Activated T-cell treated with anti-CD3 and anti-CD28 coated beads for 24 hours (primary cell): ENCODE measurements at places on chromosomes 11 and 22.
A peak's percentile ranks its signal among the peaks of the same experiment; 100 is the strongest.

DNA sequence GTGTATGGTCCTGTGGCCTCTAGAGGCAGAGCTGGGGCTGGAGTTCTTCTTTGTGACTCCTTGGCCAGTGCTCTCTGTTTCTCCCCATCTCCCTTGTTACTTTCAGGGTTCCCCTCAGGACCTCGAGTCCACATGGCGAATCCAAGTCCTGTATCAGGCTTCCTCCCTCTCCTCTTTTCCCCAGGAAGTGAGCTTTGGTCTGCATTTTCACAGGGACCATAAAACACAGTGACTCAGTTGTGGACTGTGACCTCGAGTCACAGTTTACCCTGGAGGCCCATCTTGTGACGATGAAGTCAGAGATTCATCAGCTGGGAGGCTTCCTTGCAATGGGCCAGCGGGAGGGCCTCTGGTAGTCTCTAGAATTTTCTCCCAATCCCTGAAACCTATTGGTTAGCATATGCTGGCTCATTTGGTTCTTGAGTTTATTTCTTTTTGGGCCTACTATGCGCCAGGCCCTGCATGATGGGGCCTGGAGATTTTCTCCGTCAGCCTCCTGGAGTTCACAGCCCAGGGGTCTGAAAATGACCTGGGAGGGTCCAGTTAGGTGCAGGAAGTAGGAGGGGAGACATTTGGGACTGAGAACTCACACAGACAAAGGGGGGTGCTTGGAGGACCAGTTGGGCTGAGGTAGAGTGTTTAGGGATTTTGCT, 100.8 kb downstream of the KIAA1671 start:
- no peak for DNase-seq

DNA sequence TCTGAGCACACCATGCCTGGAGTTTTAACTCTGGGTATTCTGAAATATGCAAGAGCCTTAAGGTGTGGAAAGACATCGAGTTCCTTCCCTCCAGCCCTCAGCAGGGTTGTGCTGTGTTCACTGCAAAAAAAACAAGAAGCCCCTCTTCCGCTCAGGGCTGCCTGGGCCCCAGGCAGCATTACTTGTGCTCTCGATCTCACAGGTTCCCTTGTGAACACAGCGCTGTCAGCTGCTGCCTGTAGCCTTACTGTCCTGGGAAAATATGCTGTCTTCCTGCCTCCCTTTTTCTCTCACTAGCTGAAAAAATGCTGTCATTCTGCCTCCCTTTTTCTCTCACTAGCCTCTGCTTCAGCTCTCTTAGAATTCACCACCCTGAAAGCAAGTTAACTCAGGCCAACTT, 15.7 kb upstream of the TENM4 start:
- no peak for DNase-seq

DNA sequence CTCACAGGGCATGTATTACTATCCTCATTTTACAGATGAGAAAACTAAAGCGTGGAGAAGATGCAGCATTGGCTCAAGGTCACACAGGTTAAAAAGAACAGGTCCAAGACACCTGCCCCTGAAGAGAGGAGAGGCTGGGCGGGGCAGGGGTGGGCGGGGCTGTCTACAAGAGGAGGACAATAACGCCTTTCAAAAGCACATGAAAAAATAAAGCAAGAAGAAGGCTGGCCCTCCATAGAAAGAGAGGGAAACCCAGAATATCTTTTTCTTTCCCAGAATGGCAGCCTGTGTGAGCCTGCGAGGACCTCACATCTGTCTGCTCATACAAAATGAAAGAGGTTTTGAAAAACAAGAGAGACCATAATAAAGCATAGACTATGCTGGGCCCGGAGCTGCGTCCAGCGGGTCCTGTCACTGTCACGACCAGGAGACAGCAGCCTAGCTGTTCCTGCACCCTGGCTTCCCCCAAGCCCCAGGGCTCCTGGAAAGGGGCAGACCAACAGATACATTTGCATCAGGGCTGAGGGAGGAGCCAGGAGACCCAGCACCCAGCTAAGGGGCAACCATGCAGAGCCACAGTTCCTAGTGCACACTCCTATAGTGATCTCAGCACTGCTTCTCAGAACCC, 61.6 kb downstream of the DSCAML1 start:
- no peak for DNase-seq

GRCh38 chr22:35377735-35378134, 3.2 kb upstream of the HMOX1 start:
- no peak for DNase-seq

DNA sequence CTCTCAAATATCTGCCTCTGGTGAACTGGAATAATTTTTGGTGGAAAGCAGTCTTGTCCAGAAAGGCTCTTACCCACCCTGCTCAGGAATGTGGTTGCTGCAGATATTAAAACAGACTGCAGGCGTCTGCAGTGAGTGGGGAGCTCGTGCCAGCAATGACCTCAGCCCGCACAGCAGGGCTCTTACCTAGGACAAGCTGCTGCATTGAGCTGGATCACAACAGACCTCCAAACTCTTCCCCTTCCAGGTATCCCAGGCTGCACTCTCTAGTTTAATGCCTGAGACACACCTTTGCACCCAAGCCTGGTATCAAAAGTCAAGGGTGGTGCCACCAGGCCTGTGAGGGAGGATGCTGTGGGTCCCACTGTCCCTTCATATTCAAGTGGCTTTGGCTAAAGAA, 69.7 kb upstream of the CDON start:
- DNase-seq = no peak

GRCh38 chr11:55658608-55659007, 3.4 kb upstream of the OR4C6 start:
- no peak for DNase-seq

DNA sequence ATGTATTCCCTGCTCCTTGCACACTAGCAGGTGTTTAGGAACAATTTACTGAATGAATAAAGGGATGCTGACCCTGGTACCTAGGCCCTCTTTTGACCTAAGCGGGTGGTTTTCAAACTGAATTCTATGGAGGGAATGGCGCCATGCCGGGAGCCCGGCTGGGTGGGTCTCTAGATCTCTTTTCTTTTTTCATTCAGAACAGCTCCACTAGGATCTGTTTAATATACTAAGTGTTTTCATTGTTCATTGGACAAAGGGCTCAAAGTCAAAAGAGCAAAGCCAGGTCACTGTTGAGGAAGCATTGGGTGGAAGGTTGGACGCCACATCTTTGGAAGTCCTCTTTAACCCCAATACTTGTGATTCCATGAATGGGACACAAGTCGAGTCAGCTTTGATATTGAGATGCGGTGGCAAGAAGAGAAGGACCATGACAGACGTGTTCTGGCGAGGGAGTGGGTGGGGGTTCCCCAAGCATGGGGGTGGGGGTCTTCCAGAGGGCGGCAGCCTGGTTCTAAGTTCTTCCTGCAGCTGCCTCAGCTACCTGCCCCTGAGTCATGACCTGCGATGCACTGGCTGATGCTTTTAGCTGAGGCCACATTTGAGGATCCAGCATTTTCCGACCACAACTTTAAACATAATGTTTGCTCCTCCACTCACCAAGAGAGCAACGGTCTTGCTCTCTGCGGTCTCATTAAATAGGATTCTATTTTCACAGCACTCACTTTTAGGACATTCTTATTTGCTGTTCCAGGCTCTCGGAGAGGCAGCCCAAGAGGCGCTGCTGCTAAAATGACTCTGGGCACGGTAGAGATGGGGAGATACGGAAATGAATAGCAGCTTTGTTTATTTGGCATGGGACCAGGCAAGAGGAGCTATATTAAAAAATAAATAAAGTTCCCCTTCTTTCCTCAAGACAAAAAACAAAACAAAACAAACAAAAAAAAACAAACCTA, 100.6 kb downstream of the FBXO7 start:
- DNase-seq = no peak

DNA sequence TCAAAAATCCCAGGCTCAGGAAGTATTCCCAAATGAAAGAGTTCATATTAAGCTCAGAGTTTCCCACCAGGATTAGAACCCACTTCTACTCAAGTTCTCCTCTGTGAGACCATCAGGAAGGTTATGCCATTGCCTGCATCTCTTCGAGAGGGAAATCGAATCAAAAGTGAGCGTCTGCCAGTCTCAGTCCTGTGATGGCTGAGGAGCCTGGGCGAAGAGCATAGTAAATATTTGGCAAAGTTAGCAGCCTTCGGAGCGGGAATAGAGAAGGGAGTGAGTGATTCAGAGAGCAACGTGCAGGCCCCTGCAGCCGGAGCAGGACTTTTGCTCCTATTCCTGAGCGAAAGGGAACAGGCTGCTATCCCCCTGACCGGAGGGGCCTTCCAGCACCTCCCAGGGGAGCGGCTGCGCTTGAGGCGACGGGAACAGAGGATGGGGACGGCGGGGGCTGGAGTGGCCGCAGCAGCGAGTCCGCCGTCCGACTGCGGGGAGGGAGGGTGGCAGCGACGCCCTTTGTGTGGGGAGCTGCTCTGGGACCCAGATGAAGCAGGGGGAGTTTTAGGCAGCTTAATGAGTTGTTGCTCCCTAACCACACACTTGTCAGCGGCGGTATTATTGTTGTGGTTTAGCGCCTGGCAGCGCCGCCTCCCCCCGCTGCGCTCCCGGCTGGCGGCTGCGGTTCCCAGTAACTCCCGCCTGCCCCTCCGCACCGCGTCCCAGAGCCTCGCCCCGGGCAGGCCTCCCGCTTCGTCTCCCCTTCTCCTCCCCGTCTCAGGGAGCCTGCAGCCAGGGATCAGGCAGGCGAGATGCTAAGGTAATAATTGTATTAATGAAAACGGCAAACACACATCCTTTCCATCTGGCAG, 21.7 kb upstream of the NRGN start:
- peak; percentile 5 for DNase-seq

GRCh38 chr11:2846056-2846455, 39.5 kb downstream of the CDKN1C start:
- no peak for DNase-seq

- DNase-seq = no peak
These were observed 39.2 kb downstream of the KDM2A start for GRCh38 chr11:67158221-67158620.

- DNase-seq = no peak
These were observed 2.5 kb downstream of the AMOTL1 start for GRCh38 chr11:94770563-94771120.

DNA sequence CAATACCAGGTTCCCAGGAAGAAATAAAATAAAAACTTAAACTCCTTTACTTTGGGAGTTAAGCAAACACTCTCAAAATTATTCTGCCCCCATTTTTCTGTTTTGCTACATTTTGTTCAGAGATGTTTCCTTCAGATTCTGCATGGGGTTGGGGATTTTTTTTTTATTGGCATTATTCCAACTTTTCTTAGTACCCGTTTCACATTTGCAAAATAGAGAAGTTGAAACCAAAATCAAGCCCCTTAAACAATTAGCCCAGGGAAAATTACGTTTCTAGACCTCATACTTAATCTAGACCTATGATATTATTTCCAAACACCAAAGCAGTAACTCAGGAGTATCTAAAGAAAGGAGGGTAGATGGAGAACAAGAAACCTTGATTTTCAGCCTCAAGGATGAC, 20.6 kb upstream of the MS4A7 start:
- no peak for DNase-seq

- no peak for DNase-seq
These were observed 638.5 kb downstream of the TBC1D22A start for GRCh38 chr22:47400701-47401591.

GRCh38 chr11:121534131-121535093, 81.6 kb upstream of the SORL1-AS1 start:
- no peak for DNase-seq

- DNase-seq = peak; percentile 53
These were observed 56.3 kb upstream of the ADSL start for GRCh38 chr22:40289991-40290459.

DNA sequence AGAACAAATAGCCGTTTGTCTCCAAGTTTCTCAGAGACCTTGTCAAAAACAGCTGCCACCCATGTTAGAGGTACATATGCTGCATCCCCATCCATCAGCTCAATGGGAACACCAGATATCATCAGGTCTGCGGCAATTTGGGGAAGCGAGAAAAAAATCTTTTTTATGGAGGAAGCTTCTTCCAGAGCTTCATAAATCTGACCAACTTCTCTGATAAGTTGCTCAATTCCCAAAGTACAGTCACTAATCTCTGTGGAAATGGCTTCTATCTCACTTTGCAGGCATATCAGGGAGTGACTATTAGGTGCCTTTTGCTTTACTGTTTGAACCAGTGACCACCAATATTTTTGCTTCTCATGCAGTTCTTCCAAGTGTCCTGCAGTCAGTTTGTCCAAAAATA, 34.3 kb upstream of the MRPL17 start:
- no peak for DNase-seq

- DNase-seq = no peak
These were observed 35.4 kb upstream of the AMOTL1 start for GRCh38 chr11:94732617-94733281.
